D721Med (cell line): ENCODE measurements at places on chromosomes 12 and 14.

DNA sequence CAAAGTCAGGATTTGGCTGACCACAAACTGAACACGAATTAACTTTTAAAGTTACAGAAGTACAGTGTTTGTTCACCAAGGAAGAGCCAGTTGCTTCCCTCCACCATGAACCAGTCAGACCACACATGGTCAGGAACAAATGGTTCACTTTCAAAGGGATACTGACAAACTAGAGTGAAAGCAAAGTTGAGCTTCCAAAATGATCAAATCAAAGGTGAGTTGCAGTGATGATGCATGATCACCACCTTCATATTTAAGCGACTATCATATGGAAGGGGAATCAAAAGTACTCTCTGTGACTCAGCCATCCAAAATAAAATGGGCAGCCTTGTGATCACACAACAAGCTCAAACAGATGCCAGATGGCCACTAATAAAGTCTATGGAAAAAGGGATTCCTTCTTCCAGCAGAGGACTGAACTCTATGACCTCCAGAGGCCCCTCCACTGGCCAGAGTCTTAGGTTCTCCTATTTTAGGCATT lies 13.1 kb downstream of the NT5DC3 start:
- no peak for DNase-seq

- no peak for DNase-seq
Measured at GRCh38 chr14:96037891-96038557, 1.1 kb upstream of the C14orf132 start.

GRCh38 chr14:75343911-75344310 lies 65.3 kb downstream of the FOS start:
- DNase-seq: no peak

GRCh38 chr12:52788192-52788875 lies 7.6 kb downstream of the KRT3 start:
- DNase-seq: no peak

GRCh38 chr14:30779210-30779609 lies 95.1 kb upstream of the COCH start:
- no peak for DNase-seq

DNA sequence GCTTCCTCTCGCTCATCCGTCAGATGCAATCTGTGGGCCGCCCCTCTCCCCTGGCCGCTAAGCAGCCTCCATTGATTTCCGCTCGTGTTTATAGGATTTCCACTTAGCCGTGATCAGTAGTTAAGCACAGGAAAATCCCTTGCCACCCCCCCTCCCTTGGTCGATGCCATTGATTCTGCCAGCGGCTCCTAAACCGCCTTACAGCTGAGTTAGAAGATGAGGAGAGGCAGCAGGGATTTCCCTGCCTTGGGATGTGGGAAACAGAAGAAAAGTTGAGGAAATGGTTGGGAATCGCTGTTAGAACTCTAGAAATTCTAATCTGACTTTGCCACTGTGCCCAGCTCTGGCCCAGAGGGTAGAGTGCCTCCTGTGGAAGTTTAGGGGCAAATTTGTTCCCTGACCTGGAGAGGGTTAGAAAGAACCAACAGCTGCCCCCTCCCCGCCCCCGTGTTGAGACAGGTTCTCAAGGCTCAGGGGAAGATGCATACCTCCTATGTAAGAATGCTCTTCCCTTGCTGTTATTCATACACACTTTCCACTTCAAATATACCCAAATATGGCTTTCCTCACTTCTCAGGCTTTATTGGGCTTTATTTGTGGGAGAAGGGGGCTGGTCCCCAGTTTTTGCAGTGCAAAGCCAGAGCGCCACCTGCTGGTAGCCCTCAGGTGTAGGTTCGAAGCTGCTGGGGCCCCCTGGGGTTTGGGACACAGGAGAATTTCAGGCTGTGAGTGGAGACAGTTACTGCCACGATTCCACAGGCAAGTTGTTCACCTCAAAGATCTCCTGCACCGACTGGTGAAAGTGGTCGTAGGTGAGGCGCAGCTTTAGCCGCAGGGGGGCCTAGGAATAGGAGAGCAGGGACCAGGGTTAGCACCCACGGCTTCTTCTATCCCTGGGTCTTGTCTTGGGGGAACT lies 3.2 kb downstream of the THTPA start:
- no peak for DNase-seq

GRCh38 chr12:112458330-112458729 lies 39.6 kb downstream of the PTPN11 start:
- DNase-seq: no peak
